ENCODE measurements at places on chromosomes 2 and 18.
A peak's percentile ranks its signal among the peaks of the same experiment; 100 is the strongest.

- no peak for DNase-seq
Observed at GRCh38 chr2:238727585-238728329, 120.1 kb upstream of the TWIST2 start.

- DNase-seq, result no peak
Observed at GRCh38 chr2:161243905-161244304, 64.3 kb upstream of the PSMD14 start.

GRCh38 chr2:195706161-195706900, 49.3 kb downstream of the SLC39A10 start:
- no peak for DNase-seq

- DNase-seq, result no peak
Observed at GRCh38 chr2:181962142-181962541, 23.5 kb upstream of the PPP1R1C start.

GRCh38 chr18:57444301-57444759, 9.2 kb downstream of the ONECUT2 start:
- DNase-seq, result no peak

- no peak for DNase-seq
Observed at GRCh38 chr2:158101384-158101926, at the start of gene UPP2. UPP2 (plus strand) TSS chr2:158101876; CDS start chr2:158102064, 188 bp downstream.

DNA sequence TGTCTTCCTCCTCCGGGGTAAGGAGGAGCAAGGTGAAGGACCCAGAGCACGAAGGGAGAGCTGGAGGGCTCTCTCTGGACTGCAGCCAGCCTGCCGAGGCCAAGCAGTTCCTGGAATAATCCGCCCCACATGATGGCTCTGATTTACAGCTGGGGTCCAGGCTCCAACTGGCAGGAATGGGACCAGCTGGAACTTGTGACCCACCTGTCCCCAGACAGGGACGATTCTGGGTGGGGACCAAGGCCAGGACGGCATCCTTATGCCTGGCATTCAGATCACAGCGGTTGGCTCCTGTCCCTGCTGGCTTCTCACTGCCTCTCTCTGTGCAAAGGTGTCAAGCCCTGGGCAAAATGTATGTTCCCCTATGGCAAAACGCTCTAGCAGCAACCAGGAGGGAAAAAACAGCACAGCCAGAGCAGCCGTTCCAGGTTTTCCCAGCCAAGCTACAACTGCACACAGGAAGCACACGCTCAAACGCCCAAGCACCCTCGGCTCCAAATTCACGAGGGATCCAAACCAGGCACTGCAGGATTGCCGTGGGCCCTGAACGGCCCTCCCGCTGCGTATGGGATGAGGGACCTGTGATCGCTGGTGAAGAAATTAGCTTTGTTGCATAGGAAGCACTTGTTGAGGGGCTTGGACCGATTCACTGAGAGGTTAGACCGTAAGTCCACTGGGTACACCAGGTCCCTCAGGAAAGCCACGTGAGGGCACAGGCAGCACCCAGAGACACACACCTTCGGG, 35.8 kb downstream of the FAM178B start:
- no peak for DNase-seq

- DNase-seq, result no peak
Observed at GRCh38 chr2:74560591-74560990, 6.1 kb downstream of the DOK1 start.

GRCh38 chr2:33272001-33272400, 204.4 kb upstream of the RASGRP3 start:
- no peak for DNase-seq

DNA sequence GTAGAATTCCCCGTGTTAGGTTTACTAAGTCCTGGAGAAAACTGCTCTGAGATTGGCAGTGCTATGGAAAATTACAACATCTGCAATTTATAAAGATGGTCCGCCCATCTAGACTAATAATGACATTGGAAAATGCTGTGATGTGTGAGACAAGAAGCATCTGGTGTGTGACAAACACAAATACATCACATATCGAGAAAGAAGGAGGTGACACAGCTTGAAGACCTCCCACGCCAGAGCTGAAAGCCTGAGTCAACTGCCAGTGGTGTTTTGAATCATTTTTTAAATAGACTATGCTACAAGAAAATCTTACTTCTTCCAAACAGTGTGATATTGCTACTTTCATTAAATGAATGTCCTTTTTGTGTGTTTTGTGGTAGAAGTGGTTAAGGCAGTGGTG, 8.6 kb upstream of the ANO7 start:
- DNase-seq, result no peak

DNA sequence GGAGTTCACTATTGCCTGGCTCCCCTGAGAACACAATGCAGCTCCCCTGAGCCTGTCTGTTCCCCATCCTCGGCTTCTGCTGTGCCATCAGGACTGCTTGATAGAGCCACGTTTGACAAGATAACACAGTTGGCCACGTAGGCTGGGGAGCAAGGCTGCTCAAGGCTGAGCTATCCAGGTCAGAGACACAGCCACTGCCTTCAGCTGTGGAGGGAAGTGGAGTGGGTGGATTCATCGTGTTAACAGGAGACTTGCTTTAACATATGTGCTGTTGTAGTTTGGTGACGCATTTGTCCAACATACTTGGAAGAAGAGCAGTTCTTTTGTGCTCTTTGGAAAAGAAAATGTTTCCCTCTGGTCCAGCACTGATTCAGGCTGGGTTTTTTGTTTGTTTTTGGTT, 68.8 kb downstream of the WDSUB1 start:
- DNase-seq, result no peak

- no peak for DNase-seq
Observed at GRCh38 chr2:209476367-209477208, 52.7 kb downstream of the MAP2 start.

DNA sequence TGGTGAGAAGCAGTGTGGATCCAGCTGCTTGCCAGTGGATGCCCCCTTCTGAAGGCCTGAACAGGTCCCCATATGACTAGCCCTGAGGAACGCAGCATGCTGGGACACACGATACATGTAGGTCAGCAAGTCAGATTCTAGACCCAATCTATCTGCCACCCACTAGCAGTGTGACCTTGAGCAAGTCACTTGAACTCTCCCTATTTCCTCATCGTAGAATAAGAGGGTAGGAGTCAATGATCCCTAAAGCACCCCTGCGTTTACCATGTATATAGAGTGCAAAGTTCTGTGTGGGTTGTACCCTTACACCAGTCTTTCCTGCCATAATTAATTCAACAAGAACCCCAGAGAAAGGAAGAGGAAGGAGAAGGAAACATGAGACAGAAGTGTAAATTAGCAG, 123.7 kb downstream of the GALNT14 start:
- no peak for DNase-seq

- no peak for DNase-seq
Observed at GRCh38 chr2:21358976-21359375, 235.2 kb downstream of the TDRD15 start.

DNA sequence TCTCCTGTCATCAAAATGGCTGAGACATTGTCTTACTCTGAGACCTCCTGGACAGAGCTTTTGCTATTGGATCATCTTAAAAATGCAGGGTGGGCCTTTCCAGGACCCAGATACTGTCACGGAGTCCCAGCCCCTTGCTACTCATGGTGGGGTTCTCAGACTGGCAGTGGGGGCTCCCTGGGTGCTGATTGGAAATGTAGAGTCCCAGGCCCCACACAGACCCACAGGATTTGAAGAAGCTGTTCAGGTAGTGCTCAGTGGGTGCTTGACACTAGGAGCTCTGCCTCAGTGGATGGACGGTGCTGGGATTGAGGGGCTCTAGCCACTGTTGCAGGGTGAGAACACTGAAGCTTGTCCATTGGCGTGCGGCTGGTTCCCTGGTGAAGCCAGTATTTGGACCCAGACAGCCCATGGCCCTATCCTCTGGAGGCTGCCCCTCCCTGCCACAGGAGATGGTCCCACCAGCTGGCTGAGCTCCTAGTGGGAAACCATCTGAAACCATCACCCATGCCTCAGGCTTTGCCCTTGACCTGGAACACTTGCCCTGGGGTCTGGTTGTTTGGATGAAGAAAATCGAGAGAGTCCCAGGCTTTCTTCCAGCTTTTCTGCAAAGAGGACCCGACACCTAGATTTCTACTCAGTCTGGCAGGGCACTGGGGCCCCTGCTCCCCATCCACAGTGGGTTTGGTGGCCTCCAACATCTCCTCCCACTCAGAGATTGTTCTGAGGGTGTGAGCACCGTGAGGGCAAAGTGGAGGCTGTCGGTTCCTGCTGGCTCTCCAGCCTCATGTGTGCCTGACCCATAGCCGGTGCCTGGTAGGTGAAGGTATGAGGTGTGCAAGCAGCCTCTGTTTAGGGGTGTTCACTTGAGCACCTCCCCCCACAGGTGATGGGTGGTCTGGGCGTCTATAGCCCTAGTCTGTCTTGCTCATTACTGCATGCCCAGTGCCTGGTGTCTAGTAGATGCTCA, 30.1 kb downstream of the MROH2A start:
- DNase-seq, result no peak

DNA sequence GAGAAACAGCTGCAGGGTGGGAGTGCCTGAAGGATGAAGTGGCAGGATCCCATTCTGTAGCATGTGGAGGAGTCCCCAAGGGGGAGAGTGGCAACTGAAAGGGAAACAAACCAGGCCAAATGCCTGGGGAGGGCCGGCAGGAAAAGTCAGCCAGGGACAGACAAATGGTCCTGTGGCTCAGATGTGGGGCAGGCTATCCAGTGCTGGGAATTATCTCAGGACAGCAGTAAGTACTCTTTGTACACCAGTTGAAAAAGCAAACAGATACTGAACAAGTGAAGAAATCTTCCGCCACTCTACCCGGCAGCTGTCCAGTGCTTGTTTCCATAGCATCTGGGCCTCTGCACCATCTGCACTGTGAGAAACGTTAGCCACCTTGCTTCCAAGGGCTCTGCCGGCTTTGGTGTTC, 408.9 kb downstream of the LRATD1 start:
- DNase-seq, result no peak

- DNase-seq, result no peak
Observed at GRCh38 chr2:26631401-26632170, 9.6 kb downstream of the CIB4 start.

GRCh38 chr2:1125217-1125616, 174.6 kb downstream of the SNTG2 start:
- DNase-seq, result no peak

GRCh38 chr2:11955314-11955713, 208.9 kb downstream of the LPIN1 start:
- no peak for DNase-seq

DNA sequence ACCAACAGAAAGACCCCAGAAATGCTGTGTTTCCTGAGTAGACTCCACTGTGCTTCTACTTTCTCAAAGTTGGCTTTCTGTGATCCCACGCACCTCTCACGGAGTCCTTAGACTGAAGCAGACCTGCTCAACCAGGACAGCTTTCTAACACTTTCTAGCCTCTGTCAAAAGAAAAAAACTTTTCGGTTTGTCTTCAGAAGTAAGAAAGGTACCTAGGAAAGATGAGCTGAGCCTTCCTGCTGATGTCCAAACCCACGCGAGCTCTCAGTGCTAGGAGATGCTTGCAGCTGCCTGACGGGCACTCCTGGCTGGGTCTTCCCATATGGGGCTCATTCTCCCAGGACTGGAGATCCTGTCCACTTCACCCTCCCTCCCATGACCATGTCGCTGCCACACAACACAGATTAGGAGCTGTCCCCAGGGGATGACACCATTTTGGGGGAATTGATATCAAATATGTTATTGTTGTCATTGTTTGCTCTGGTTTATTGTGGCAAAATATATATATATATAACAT, 49.2 kb upstream of the DAPL1 start:
- DNase-seq, result no peak

DNA sequence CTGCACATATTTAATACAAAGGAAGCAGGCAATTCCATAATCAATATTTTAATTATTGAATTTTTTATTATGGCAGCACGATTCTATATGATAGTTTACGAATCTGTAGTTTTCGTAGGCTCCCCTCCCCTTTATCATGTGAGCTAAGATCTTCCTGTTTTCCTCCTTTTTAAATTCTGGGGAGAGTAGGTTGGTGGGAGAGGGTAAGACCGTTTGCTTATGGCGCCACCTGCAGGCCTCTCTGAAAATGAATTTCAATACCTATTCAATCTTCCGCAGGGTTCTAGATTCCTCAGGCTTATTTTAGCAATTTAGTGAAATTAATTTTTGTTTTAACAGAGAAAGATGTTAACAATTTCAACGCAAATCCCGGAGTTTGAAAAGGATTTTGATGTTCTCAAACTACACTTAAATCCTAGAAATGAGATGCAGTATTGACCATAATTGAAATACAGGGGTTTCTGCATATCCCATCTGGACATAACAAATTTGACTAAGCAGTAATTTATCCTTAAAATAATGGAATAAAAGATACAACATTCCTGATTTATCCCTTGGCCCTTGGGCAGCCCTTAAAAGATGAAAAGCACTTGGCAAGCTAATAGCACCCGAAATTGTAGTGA, 12.8 kb upstream of the GBX2 start:
- peak; percentile 17 for DNase-seq

- no peak for DNase-seq
Observed at GRCh38 chr2:218259099-218259961, 1.5 kb upstream of the GPBAR1 start.

DNA sequence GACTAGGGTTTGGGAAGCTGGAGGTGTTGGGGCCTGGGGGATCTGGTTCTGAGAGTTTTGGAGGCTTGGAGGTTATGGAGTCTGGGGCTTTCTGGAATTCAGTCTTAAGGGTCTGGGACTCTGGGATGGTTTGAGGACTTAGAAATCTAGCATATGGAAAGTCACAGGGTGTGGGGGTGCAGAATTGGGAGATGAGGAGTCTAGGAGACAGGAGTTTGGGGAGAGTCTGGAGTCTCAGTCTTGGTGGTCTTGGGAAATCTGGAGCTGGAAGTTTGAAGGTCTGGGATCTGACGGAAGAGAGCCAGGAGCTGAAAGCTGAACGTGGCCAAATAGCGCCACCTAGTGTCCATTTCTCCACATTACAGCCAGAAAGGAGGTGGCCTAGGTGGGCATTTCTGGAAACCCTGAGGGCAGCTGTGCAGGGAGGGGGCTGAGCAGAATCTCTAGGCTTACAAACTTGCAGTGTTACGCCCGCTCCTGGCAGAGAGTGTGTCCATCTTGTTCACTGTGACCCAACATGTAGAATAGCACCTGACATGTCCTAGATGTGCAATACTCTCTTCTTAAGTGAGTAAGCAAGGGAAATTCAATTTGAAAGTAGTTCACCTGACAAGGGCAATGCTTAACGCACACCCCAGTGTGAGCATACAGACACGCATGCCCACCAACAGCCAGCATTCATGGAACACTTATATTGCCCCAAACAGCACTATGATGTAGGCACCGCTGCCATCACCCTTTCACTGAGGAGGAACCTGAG, 204.8 kb downstream of the TFCP2L1 start:
- no peak for DNase-seq

DNA sequence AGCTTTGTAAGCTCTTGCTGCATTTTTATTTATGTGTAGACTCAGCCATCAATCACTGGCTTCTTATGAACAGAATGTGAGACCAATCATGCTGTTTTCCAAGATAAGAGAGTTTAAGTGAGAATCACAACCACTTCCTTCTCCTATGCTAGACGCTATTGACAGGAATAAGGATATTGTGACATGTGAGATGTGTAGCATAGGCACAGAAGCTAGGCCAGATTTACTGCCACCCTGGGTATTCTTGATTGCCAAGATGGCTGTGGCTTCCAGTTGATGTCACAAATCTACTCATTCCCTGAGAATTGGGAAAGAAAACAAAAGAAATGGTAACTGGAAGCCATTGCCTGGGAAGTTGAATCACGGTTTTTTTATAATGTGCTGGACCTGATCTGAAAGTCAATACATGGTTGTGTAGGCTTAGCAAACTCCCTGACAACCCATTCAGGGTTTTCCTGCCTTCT, 49.9 kb downstream of the RAB27B start:
- no peak for DNase-seq

GRCh38 chr2:216603010-216603883, 30.0 kb upstream of the IGFBP2 start:
- no peak for DNase-seq
